ENCODE measurements at places on chromosomes 5 and 9.

GRCh38 chr9:7228726-7229125, 471.0 kb downstream of the KDM4C start:
- no peak for DNase-seq

- no peak for DNase-seq
Observed at GRCh38 chr5:74863726-74864125, 2.5 kb downstream of the FAM169A start.

DNA sequence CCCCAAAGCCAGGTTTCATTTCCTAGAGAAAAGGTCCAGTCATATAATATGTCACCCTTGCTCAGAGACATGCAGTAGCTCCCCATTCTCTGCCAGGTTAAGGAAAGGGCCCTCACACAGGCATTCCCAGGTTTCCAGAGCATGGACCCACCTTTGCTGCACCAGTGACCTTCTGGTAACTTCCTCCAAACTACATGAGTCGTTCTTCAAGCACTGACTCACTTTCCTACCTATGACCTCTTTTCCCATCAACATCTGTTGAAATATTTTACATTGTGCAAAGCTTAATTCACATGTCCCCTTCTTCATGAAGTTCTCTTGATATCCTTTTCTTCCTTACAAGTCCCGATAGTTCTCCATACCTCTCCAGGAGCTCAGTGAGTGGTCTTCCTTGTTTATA, 25.9 kb downstream of the SH3TC2 start:
- peak; percentile 41 for DNase-seq

DNA sequence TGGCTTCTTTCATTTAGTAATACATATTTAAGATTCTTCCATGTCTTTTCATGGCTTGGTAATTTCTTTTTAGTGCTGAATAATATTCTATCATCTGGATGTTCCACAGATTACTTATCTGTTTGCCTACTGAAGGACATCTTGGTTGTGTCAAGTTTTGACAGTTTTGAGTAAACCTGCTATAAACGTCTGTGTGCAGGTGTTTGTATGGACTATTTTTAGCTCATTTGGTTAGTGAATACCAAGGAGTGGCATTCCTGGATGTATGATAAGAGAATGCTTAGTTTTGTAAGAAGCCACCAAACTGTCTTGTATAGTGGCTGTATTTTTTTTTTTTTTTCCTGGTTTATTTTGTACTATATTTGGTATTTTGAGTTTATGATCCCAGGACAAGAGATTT, 38.4 kb downstream of the PRRC1 start:
- no peak for DNase-seq

DNA sequence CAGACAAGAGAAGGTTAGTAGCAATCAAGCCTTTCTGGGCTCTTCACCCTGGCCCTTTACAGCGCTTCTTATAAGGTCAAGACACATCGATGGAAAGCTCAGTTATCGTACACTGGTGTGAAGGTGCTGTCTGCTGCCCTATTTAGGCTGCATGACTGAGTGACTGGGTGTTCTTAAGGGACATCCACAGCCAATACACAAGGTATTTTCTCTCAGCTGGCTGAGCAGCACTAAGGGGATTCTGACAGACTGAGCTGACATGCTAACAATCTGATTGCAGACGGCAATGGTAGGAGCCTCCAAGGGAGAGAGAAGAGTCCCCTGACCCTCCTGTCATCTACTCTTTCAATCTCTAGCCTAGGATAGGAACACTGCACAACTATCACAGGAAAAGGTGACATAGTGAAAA, 577.9 kb downstream of the ISL1 start:
- no peak for DNase-seq

DNA sequence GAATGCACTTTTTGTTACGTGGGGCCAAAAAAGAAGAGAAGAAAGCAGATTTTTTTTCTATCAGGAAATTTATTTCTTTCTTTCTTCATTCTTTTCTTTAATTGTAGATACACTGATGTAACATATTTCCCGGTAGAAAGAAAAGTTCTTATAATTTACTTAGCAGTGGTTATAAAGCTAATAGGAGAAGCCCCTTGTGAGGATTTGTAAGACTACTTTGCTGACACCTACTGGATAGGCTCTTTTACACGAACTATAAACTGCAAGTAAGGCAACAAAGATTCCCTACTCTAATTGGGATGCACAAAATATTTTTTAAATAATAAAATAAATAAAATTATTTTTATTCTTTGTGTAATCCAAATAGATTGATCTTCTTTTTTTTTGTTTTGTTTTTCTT, 284.4 kb downstream of the DNAH5 start:
- DNase-seq = peak; percentile 26

DNA sequence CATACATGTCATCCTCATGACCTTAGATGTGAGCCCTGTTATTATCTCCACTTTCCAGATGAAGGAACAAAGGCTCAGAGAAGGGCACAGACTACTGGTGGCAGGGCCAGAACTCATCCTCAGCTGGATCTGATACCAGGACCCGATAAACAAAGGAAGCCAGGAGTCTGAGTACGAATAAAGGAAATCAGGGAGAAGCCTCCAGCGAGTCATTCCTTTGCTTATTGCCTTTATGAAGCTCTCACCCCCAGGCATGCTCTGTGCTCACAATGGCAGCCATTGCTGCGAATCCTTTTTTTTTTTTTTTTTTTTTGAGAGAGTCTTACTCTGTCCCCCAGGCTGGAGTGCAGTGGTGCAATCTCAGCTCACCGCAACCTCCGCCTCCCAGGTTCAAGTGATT, 130.1 kb downstream of the GAPVD1 start:
- DNase-seq = no peak

GRCh38 chr5:119031905-119032304, 39.0 kb upstream of the DMXL1 start:
- peak; percentile 37 for DNase-seq

DNA sequence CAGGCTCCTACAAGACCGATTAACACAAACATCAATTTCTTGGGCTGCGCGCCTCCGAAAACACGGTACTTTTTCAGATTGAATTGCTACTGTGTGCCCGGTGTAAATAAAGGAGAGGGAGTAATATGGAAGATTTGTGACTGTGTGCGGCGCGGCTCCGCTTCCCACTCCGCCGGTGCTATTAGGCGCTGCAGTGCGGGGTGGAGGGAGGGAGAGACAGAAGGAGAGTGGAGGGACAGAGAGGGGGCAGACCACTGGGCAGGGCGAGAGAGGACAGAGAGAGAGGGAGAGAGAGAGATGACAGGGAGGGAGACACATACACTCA, 24.7 kb upstream of the RNU6ATAC start:
- DNase-seq = no peak

GRCh38 chr9:16319646-16320045, 550.8 kb downstream of the BNC2 start:
- DNase-seq = no peak
